ENCODE measurements at places on chromosomes 3 and 15. TPM values are rescaled to one million over a fixed set of nuclear protein-coding genes. Genes with fewer than 3 reads are reported as not detected.

Gene FBXO40
- 0.07 TPM for total RNA-seq

DNA sequence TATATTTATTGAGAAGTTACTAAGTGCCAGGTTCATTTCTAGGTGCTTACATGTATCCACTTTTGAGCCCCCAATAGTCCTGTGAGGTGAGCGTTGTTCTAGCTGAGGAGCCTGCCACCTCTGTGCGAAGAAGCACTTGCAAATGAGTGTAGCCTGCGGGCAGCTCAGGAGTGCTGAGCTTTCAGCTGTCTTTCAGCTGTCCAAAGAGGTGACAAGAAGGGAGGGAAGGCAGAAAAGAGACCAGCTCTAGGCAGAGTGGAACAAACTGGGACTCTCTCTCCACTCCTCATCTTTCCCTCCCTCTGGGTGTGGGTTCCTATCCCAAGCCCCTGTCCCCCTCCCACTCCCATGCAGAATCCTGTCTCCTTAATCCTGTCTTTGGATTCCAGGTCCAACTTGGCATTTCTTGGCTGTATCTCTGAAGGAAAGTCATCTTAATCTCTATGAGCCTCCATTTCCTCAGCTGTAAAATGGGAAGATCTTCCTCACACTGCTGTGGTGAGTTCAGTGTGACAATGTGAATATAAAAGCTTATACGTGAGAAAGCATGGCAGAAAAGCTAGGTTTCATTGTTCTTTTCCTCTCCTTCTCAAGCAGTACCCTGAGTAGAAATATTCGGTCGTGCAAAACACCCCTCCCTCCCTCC, 6.7 kb upstream of the SRP14 start:
- peak; percentile 7 for ATAC-seq

GRCh38 chr3:184771301-184772127, 40.5 kb upstream of the VPS8 start:
- no peak for ATAC-seq

DNA sequence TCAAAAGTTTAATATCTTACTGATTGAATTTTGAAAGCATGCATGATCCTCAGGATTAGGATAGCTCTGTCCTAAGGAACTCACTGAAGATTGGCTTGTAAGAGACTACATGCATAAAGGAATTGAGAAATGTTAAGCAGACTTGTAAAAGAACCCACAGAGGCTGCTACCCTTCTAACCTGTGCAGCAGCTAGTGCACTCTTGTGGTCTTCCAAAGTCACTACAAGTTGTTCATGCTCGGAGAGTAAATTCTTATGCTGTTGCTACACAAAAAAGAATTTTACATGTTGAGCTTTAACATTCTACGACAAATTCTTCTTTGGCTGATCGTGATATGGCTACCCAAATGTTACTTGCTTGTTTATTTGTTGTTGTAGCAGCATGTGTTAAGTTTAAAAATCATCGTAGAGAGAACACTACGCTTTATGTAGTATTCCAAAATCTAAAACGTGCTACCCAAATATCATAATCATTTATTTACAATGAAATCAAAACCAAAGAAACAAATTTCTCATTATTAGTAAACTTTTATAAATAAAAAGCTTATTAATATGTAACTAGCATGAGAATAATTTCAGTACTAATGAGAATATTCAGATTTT, 55.0 kb downstream of the GOLIM4 start:
- no peak for ATAC-seq

DNA sequence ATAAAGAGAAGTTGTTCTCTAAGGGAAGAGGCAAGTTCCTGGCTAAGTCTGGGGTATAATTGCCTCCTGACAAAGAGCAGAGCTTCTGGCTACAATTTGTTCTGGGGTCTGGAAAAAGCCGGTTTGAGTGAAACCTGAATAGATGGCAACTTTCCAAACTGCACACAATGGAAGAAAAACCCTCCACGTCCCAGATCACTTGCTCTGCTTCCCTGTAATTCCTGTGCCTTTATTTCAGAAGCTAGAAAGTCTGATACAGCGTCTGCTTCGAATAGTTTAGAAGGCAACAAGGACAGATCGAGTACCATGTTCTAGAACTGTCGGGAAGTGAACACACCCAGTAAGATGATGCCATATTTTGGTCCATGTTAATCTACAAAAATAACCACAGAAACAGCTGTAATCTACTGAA, 1.6 kb upstream of the WDR82 start:
- ATAC-seq: peak; percentile 7

GRCh38 chr3:124935264-124935663, 713 bp upstream of the MUC13 start:
- ATAC-seq: no peak

Gene STAB1
- 0.54 TPM for total RNA-seq

DNA sequence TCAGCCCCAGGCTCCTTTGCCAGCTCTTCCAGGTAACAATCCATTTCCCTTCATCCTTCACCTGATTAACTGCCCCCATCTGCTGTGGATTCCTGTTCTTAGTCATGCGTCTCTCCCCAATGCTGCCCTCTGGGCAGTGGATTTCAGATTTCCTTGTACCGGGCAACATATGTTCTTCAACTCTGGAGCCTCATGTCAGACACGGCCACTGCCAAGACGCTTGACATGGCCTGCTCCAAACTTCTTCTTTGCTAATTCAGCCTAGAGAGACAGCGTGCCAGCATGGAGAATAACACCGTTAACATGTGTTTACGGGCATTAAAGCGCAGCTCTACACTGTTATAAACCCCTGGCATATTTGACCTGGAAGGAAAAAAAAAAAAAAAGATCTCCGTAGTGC, 1035.1 kb upstream of the NR2F2 start:
- no peak for ATAC-seq

DNA sequence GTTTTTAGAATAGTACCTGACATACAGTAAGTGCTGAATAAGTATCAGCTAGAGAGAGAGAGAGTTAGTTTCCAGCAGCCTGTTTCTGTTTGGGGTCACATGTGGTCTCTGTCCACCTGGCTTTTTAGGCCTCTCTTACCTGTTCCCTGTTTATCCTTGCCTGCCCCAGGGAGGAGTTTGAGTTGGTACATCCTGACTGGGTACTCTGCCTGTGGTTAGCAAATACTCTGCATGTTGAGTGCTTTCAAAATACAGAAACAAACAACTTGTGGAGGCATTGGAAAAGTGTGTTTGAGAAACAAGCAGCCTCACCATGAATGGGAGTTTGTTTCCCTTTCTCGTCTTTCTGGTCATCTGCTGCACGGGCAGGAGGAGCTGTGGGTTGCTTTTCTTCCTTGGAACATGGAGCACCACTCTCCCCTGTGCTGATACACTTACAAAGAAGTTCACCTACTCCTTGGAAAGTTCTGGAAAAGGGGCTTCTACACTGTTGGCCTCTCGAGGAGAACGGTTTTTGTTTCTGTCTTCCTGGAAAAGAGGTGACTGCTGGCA, 166.1 kb downstream of the PGPEP1L start:
- no peak for ATAC-seq

DNA sequence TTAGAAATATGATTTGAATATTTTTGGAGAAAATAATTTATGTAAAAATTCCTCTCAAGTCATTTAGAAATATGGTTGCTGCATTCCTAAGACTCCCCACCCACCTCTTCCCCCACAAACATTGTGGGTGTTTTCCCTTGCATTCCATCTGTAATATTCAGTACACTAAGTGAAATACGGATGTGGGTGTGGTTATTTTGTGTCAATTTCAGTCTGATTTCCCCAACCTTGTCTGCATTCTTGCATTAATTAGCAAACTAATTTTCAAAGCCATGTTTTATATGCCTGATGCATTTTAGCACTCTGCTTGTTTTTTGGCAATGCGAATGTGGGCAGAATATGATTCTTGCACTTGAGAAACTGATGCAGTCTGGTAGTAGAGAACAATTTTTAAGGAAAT, 408.3 kb upstream of the RGMA start:
- no peak for ATAC-seq

DNA sequence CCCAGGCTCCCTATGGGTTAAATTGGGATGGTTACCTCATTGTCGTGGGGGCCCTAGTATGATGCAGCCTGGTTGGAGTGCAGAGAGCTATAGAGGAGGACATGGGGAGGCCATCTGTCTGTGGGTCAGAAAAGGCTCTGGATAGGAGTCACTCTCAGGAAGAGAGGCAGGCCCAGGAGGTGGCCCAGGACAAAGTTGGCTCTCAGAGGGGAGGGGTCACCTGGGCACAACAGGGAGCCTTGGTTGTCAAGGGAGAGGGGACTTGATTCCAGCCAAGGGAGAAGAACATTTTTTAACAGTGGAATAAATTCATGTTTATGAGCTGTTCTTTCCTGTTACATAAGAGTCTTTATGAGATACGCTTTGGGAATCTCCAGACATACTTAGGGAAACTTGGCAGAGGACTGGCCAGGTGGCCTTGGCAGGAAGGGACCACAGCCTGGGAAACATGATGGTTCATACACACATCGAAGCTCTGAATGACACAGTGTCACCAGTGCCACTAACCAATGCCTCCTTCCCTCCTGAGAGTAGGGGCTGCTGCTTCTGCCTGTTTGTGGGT, 27.5 kb upstream of the LCTL start:
- no peak for ATAC-seq

Gene GPD1L
- total RNA-seq: 8.3 TPM

DNA sequence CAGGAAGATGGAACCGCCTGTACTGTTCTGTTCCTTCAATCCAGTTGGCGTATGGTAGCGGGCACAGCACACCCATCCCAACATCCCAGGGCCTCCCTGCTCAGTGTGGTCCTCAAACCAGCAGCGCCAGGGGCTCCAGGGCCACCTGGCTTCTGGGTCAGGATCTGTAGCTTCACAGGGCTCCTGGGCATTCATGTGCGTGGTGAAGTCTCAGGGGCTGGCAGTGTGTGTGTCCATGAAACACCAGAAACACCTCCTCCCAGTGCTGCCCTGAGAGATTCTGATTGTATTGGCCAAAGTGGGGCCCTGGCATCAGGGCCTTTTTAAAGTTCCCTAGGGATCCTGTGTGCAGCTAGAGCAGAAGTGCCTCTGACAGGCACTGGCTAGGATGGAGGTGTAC, 42.1 kb downstream of the ABTB1 start:
- ATAC-seq: no peak

Gene EPHA3
- total RNA-seq: 0.36 TPM

GRCh38 chr3:188082450-188082849, 71.5 kb upstream of the LPP start:
- ATAC-seq: no peak

Gene CPLX3
- total RNA-seq: 0.11 TPM

- ATAC-seq: no peak
Measured at GRCh38 chr3:109362823-109363222, 25.5 kb upstream of the DPPA4 start.

GRCh38 chr15:70031713-70032112, 66.0 kb downstream of the TLE3 start:
- no peak for ATAC-seq

Gene TEX9
- total RNA-seq: 22.9 TPM

- no peak for ATAC-seq
Measured at GRCh38 chr3:9033867-9034266, 70.6 kb upstream of the RAD18 start.

DNA sequence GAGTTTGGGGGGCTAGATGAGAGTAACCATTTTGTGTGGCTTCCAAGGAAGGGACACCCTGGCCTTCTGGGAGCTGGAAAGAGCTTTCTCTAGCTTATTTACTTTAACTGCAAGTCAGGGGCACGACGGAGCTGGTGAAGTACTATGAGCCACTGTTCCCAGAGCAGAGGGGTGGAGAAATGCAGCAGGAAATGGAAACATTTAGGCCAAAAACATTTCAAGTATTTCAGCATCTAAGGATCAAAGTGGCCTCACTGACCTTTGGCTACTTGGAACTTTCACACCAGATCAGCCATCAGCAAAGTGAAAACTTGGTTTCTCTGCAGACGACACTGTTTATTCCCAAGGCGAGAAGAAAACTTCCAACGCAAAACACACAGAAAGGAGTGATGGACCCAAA, 7.9 kb downstream of the DGKG start:
- no peak for ATAC-seq

Gene CACNA2D2
- 8.5 TPM for total RNA-seq

DNA sequence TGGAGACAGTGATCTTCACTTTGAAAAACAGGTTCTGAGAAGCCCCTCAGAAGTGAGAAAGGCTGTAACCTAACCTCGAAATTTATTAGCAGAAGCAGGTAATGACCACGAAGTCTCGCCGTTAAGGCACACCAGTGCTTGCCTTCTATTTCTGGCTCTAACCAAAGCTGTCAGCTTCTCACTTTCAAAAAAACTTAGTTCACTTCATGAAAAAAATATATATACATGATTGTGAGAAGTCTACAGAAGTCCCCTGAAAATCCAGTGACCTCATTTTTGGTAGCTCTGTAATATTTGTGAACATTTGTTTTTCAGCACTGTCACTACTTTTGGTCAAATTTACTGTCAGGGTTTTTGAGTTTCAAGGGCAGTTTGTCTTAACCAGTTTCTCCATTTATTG, 19.1 kb upstream of the AKAP13 start:
- ATAC-seq: no peak

- no peak for ATAC-seq
Measured at GRCh38 chr3:197465996-197466549, 89.7 kb downstream of the BDH1 start.

DNA sequence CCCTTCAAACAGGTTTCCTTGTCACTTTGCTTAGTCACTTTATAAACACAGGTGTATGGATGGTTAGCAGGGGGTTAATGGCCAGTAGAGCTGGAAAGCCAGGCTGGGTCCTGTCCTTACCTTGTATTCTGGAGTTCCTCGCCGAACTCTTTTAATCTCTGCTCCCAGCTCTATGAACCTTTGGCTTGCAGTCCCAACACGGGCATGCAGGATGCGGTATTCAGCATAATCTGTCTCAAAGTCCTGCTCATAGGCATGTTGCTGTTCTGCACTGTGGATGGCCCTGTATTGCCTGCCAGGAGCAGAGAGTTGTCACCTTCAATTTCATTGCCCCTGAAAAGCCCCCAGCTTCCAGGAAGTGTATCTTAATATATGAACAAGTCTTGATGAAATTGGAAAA, 2.7 kb downstream of the ELL3 start:
- ATAC-seq: no peak

DNA sequence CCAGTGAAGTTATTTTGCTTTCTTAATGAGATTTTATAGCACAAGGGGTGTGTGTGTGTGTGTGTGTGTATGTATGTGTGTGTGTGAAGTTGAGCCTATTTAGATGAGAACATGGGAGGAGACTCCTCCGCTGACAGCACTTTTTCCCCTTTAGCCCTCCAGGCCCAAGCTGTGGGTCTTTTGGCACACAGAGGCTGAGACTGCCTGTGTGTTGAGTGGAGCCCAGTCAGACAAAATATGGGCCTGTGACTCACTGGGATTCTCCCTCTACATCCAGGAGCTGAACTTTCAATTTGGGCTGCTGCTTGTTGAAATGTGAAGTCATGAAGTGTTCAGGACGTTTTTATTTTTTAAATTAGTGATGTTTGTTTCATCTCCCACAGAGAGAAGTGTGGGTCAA, 108.0 kb downstream of the MFSD1 start:
- no peak for ATAC-seq

- no peak for ATAC-seq
Measured at GRCh38 chr3:71101014-71101413, 482.5 kb downstream of the FOXP1 start.

DNA sequence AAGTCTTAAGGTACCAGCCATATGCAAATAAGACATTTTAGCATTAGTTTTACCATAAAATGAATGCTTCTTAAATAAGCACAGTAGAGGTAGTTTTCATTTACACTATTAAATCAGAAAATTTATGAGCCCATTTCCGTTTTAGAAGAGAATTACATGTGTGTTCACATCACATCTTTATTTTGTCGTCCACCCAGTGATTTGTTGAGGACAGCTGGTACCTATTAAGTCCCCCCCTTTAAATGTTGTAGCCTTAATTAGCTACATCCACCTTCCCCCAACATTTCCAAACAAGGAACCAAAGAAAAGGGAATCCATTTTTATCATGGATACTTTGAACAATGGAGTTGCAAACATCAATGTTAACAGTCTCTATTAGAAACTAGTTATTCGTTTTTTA, 6.8 kb downstream of the IL17RD start:
- no peak for ATAC-seq

Gene PATL2
- 0.37 TPM for total RNA-seq
